ENCODE measurements at places on chromosomes 11 and 22.

DNA sequence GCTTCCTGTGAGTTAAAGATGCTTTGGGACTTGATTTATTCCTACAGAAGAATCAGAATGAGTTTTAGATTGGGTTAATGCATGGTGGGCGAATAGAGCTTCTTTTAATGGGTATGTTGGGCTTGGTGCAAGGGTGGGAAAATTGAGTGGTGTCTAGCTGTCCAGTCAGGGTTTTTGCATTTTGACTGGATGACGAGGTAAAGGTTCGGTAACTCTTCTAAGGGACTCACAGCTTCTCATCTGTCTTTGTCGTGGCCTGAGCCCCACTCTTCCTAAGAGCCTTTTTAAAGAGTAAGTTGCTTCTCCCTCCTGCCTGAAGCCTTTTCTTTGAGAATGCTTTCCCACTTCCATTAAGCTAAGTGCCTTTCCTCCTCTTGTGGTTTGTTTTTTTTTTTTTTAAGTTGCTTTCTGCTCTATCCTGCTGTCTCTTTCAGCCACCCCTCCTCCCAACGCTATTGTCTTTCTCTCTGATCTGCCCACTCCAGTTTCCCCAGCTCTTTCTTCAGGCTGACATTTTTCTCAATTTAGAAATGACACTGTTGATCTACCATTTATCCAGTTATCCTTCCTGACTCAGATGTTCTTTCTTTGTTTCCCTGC lies 1.1 kb downstream of the DPF2 start:
- H3K4me3 ChIP-seq, result no peak overlapping the region
- H3K27ac ChIP-seq, result no peak overlapping the region
- no peaks in the 10 kb centered on the region for H3K27me3 ChIP-seq
- DNase-seq, result no peak

DNA sequence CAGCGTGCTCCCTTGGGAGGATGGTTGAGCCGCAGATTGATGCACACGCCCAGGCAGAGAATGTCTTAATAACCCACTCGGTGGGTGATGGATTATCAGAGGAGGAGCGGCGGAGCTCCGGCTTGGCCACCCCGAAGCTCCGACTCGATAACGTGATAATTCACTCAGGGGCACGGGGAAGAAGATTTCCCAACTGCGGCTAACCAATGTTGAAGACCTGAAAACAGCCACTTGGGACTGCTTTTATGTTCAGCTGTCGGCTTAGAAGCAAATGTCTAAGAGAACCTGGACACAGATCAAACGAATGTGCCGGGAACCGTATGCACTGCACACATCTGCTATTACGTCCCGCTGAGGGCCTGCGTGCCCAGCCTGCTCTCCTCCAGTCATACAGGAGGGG lies 206.8 kb upstream of the CADM1 start:
- no peak overlapping the region for H3K27ac ChIP-seq
- no peaks in the 10 kb centered on the region for H3K27me3 ChIP-seq
- no peaks in the 10 kb centered on the region for H3K4me1 ChIP-seq
- DNase-seq, result no peak
- H3K4me3 ChIP-seq, result no peak overlapping the region

- DNase-seq, result no peak
- H3K27me3 ChIP-seq, result no peaks in the 10 kb centered on the region
- H3K4me1 ChIP-seq, result no peaks in the 10 kb centered on the region
- H3K4me3 ChIP-seq, result no peak overlapping the region
Observed at GRCh38 chr11:105297463-105297862, 157.9 kb upstream of the CARD18 start.

GRCh38 chr11:28836285-28837081 lies 728.3 kb downstream of the METTL15 start:
- no peaks in the 10 kb centered on the region for H3K4me1 ChIP-seq
- no peak for DNase-seq
- H3K36me3 ChIP-seq, result no peaks in the 10 kb centered on the region
- no peak overlapping the region for H3K4me3 ChIP-seq
- H3K27me3 ChIP-seq, result no peaks in the 10 kb centered on the region

DNA sequence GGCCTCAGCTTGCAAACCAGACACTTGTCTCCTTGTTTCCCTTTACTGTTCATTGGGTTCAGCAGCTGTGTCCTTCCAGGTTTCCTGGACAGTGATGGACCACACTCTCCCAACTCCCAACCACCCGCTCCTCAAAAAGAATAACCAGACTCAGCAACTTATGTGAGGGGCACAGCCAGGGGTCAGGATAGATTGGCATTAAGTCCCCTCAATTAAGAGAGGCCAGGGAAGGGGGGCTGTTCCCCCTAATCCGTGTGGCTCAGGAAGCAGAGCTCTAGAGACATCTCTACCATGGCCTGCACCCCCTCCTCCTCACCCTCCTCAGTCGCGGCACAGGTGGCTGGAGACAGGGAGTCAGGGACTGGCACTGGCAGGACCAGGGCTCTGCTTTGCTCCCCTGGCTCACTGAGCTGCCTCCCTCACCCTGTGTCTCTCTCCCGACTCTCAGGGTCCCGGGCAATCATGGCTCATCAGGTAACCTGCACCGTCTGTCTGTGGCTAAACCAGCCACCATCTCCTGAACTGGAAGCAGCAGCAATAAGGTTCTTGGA lies 111.7 kb downstream of the ZNF280B start:
- DNase-seq, result no peak
- peaks cover 10% of the 10 kb centered on the region for H3K4me1 ChIP-seq
- H3K27me3 ChIP-seq, result no peaks in the 10 kb centered on the region
- H3K27ac ChIP-seq, result no peak overlapping the region
- H3K4me3 ChIP-seq, result no peak overlapping the region

DNA sequence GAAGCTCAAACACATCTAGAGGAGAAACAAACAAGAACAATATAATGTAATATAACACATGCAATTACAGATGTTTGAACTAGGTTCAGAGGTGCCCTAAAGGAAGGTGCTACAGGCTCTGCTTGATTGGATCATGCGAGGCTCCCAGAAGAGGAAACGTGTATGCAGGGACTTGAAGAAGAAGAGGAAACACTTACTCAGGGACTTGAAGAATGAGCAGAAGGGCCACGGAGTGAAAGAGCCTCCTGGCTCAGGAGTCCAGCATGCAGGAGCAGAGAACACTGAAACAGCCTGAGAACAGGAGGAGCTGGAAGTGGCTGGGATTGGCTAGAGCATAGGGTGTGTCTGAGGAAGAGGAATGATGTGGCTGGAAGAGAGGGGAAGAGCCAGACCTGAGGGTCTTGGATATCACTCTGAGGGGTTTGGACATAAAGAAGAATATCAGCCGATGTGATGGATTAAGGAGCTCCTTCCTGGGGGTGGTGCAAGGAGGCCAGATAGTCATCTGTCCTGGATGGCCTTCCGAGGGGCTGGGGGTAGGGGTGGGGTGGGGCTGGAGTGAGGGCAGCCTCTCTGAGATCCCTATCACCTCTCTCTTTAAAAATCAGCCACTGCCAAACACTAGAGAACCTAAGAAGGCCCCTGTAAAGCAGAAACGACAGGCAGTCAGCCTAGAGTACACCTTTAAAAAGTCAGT lies 16.8 kb downstream of the FZD4 start:
- no peak for DNase-seq
- H3K27me3 ChIP-seq, result no peaks in the 10 kb centered on the region
- no peak overlapping the region for H3K27ac ChIP-seq
- H3K4me1 ChIP-seq, result peaks cover 23% of the 10 kb centered on the region
- H3K4me3 ChIP-seq, result no peak overlapping the region

DNA sequence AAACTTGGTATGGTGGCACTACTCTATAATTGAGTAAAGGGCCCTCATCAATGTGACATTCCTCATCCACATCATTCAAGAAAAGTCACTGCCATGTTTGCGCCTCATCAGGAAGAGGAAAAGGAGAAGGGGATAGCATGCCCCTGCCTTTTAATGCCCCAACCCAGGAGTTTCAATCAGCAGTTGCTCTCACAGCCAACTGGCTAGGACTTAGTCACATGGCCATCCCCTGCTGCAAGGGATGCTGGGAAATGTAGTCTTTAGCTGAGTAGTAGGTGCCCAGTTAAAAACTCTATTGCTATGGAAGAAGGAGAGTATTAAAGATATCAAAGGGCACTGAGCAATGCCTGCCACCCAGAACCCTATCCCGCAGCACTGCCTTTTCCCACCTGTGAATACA lies 10.9 kb upstream of the CCND1 start:
- H3K27me3 ChIP-seq, result no peaks in the 10 kb centered on the region
- no peak overlapping the region for H3K4me3 ChIP-seq
- H3K4me1 ChIP-seq, result peaks cover 3% of the 10 kb centered on the region
- no peak overlapping the region for H3K27ac ChIP-seq
- H3K36me3 ChIP-seq, result no peaks in the 10 kb centered on the region

GRCh38 chr22:38864361-38865191 lies 7.4 kb downstream of the CBX6 start:
- H3K27ac ChIP-seq, result peak overlapping the region; percentile 35
- DNase-seq, result peak; percentile 58
- H3K4me3 ChIP-seq, result no peak overlapping the region
- H3K36me3 ChIP-seq, result no peaks in the 10 kb centered on the region
- no peaks in the 10 kb centered on the region for H3K27me3 ChIP-seq

- peaks cover 8% of the 10 kb centered on the region for H3K4me1 ChIP-seq
- no peak overlapping the region for H3K4me3 ChIP-seq
- H3K27ac ChIP-seq, result no peak overlapping the region
- H3K36me3 ChIP-seq, result no peaks in the 10 kb centered on the region
- no peak for DNase-seq
Observed at GRCh38 chr11:35343033-35343598, 76.2 kb downstream of the SLC1A2 start.

DNA sequence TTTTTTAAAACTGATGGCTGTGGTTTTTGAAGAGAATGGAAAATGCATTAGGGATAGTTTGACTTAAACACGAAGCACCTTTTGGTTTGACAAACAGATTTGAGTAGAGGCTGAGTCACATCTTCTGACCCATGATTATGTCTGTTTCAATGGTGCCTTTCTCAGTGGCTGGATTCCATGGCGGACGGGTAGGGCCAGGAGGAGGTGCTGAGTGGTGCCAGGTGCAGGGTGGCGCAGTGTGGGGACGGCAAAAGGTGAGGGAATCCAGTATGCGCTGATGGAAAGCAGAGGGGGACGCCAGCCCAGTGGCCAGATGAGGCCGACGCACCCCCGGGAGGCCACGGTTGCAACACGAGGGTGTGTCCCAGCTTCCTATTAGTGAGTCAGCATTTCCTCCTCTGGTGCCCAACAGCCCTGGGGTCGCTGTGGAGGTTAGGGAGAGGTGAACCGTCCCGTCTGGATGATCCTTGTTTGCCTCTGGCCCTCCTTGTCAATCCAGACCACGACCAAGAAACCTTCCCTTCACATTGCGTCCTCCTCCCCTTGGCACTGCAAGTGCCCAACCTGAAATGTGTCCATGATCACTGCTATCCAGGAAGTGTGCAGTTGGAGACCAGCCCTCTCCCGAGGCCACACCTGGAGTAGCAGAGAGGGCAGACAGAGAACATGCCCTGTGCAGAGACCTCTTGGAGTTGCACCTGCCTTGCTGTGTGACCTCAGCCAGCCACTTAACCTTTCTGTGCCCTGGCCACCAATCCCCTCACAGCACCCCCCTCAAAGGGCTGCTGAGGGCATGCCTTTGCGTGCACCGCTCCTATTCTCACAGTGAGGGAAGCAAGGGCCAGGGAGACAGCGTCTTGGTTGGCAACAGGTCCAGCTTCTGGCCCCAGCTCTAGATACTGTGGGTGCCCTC lies 32.5 kb upstream of the ATXN10 start:
- H3K36me3 ChIP-seq, result no peaks in the 10 kb centered on the region
- no peak overlapping the region for H3K4me3 ChIP-seq
- peaks cover 12% of the 10 kb centered on the region for H3K27me3 ChIP-seq
- H3K4me1 ChIP-seq, result no peaks in the 10 kb centered on the region

- H3K27ac ChIP-seq, result peak overlapping the region; percentile 22
- H3K4me1 ChIP-seq, result peaks cover 29% of the 10 kb centered on the region
- no peaks in the 10 kb centered on the region for H3K27me3 ChIP-seq
- H3K4me3 ChIP-seq, result no peak overlapping the region
- DNase-seq, result no peak
Observed at GRCh38 chr11:44824300-44824704, 97.5 kb downstream of the TSPAN18 start.

DNA sequence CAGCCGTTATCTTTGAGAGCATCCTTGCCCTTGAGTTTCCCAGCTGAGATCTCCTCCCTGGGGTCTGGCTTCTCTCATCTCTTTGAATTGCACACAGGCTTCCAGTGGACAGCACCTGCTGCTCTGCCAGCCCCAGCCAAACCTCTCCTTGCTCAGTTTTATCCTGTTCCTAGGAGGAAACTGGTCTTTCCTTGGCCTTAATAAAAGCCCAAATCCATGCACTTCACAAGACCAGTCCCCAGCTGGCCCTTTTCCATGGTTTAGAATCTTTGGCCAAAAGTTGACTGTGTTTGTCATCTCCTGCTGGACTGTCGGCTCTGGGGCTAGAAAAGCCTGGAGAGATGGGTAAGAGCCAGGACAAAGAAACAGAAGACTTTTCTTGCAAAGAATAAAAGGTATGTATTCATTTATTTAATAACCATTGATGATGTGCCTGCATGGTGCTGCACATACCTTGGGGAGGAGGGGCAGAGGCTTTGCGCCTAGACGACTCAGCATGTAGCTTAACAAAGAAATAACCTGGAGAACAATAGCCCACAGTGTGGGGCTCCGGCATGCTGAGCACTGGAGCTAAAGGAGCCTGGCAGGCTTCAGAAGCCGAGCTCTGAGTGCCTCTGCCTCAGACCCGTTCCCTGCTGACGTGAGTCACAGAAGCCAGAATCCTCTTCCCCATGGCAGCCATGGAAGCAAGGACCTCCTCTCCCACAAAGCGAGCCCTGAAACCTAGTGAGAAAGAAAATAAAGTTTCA lies 319.3 kb upstream of the B3GAT1 start:
- no peaks in the 10 kb centered on the region for H3K27me3 ChIP-seq
- no peak for DNase-seq
- no peak overlapping the region for H3K27ac ChIP-seq
- H3K36me3 ChIP-seq, result no peaks in the 10 kb centered on the region
- no peaks in the 10 kb centered on the region for H3K4me1 ChIP-seq

DNA sequence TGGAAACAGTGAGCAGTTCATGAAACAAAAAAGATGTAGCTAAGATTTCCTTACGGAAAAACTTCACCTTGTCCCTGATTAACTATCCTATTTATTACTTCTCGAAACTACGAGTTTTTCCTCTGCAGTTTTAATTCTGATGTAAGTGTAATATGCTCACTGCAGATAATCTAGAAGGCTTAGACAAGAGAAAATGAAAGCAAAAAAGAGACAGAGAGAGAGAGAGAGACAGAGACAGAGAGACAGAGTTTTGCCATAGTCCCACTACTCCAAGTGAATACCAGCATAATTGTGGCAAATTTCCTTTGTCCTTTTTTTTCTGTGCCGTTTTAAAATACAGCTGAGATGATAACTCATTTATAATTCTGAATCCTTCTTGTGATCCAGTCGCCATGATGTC lies 24.8 kb downstream of the FSHB start:
- H3K27me3 ChIP-seq, result no peaks in the 10 kb centered on the region
- peak overlapping the region; percentile 23 for H3K27ac ChIP-seq
- no peaks in the 10 kb centered on the region for H3K36me3 ChIP-seq
- DNase-seq, result no peak
- peaks cover 5% of the 10 kb centered on the region for H3K4me1 ChIP-seq

DNA sequence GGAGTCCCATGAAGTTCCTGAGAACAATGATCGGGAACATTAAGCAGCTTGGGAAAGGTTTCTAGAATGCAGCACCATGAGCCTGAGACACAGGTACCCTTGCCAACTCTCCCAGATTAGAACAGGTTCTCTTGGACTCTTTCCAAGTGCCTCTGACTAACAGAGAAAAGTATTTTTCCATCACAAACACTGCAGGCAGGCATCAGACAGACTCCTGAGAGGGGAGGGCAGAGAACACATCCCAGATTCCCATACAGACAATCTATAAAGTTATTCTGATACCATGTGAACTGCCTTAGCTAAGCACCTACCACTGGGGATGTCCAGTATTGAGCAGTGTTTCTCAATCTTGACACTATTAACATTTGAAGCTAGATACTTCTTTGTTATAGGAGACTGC lies 27.3 kb downstream of the SERGEF start:
- H3K27ac ChIP-seq, result no peak overlapping the region
- peak; percentile 31 for DNase-seq
- no peak overlapping the region for H3K4me3 ChIP-seq
- no peaks in the 10 kb centered on the region for H3K4me1 ChIP-seq
- H3K27me3 ChIP-seq, result no peaks in the 10 kb centered on the region
- H3K36me3 ChIP-seq, result no peaks in the 10 kb centered on the region
